Stimulated activated CD8-positive, alpha-beta memory T cell treated with anti-CD3 and anti-CD28 coated beads, Interleukin-15, amount 100 ng/mL, for 4 hours (primary cell): ENCODE measurements at places on chromosomes 7 and 10.

- DNase-seq = no peak
These were observed 38.0 kb upstream of the MKX start for GRCh38 chr10:27783660-27784059.

DNA sequence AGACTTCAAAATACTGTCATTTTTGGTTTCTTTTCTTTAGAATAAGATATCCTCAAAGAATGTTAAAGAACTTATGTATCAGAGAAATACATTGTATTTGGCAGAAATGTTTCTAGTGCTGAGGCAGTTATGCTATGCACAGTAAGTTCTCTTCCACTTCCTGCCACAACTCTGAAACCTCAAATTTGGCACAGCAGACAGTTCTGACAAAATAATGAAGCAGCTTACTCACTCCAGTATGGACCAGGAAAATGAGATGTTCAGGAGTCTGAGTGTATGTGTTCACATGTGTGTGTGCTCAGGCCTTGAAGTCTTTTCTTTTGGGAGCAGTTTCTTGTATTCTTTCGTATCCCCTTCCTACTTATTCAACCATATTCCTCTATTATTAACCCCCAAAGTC lies 197.0 kb upstream of the AGK start:
- no peak for DNase-seq

GRCh38 chr10:4549139-4549653 lies 276.8 kb upstream of the AKR1E2 start:
- DNase-seq = no peak

- no peak for DNase-seq
These were observed 37.8 kb downstream of the COBL start for GRCh38 chr7:51278797-51279196.

DNA sequence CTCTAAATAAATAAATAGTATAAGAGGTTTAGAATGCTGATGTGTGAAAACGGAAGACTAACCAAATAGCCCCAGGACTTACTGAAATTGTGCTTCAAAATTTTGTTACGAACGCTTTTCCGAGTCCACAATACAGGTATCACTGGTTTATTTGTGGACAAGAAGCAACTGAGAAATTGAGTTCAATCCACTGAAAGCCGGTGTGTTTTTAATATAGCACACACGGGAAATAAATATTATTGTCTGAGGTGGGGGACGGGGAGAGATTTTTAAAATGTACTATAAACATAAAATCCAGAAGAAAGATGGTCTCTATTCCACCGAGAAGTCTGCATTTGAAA lies 598 bp downstream of the SLC16A12 start:
- no peak for DNase-seq

DNA sequence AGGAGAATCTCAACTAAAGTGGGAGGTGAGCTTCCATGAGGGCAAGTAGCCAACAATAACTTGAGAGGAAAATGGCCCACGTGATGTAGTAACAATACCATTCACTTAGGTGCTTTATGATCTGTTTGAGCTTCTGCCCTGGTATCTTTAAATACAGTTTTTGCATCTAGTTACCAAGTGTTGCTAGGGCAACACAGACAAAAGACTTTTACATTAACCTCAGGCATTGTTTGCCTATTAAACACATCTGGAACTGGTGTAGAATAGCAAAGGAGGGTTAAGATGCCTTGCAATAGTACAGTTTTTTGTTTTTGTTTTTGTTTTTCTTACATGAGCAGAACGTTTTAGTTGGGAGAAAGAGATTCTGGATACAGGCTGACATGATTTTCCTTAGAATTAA lies 97.7 kb upstream of the MTPN start:
- DNase-seq = no peak

DNA sequence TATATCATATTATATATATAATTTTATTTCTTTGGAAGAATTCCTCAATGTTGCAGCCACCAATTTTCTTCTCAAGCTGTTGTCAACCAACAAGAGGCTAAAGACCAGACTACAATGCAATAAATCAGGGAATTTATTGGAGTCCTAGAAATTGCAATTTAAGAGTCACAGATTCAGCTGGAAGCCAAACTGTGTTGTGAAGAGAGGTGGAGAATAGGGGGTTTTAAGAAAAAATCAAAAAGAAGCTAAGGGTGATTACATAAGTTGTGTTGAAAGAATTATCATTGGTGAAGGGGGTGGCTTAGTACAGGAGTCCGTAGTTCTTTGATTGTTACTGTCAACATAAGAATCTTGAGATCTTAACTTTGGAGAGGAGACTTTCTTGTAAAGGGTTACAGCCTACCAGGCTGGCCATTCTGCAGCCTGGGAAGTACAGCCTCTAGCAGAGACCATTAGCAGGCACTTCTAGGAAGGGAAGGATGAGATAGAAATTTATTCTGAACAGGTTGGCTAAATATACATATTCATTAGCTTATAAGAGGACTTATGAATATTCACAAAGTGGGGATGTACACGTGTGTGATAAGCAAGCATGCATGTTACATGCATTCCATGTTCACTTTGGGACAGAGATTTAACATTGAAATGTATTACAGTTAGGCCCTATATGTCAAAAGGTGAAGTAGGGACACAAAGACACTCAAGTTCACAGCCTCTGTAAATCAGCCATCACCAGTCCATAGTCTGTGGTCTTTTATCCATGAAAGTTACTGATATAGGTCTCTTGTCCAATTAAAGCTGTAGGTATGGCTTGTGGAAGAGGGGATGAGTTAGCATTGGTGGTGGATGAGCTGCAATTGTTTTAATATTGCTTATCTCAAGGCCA lies 8.3 kb upstream of the TMEM168 start:
- DNase-seq = no peak

- DNase-seq = no peak
These were observed 249.3 kb upstream of the GRB10 start for GRCh38 chr7:51031791-51032515.

GRCh38 chr10:34655286-34656170 lies 159.6 kb downstream of the PARD3 start:
- no peak for DNase-seq

- no peak for DNase-seq
These were observed 95.2 kb downstream of the CLEC2L start for GRCh38 chr7:139618482-139619366.

GRCh38 chr7:138932870-138933269 lies 48.3 kb downstream of the KIAA1549 start:
- DNase-seq = no peak
